Activated T-helper 9 cell treated with anti-CD3 and anti-CD28 coated beads, Interleukin-2, amount 50 U/mL, for 16 hours (primary cell): ENCODE measurements at places on chromosomes 1 and 21.

GRCh38 chr1:11156963-11157362, 32.2 kb upstream of the ANGPTL7 start:
- DNase-seq = no peak

DNA sequence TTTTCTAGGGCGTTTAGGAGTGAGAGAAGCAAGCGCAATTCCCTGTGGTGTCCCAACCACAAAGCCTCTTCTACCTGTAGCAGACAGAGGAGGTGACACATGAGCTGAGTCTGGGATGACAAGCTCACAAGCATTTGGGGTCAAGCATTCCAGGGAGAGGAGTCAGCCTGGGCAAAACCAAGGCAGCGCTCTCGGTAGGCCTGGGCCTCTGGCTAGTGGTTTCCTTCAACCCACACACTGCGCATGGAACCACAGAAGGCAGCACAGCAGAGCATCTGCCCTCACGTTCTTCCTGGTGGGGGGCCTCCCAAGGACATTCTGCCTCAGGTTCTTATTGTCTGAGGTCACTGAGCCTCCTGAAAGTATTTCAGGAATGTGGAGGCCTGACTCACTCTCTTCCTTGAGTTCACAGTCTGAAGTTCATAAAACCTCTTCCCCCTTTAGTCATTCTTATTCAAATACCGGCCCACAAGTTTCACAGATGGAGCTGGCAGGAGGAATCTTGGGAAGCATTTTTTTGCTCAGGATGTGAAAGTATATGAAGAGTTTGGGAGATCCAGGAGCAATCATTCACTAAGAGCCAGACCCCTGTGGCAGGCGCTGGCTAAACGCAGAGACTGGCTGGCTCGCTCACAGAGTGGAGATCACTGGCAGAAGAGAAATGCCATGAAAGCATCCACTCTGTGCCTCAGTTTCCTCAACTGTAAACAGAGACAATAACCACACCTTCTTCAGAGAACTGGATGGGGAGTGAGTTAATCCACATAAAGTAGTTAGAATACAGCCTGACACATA, 26.8 kb downstream of the CCN1 start:
- no peak for DNase-seq

DNA sequence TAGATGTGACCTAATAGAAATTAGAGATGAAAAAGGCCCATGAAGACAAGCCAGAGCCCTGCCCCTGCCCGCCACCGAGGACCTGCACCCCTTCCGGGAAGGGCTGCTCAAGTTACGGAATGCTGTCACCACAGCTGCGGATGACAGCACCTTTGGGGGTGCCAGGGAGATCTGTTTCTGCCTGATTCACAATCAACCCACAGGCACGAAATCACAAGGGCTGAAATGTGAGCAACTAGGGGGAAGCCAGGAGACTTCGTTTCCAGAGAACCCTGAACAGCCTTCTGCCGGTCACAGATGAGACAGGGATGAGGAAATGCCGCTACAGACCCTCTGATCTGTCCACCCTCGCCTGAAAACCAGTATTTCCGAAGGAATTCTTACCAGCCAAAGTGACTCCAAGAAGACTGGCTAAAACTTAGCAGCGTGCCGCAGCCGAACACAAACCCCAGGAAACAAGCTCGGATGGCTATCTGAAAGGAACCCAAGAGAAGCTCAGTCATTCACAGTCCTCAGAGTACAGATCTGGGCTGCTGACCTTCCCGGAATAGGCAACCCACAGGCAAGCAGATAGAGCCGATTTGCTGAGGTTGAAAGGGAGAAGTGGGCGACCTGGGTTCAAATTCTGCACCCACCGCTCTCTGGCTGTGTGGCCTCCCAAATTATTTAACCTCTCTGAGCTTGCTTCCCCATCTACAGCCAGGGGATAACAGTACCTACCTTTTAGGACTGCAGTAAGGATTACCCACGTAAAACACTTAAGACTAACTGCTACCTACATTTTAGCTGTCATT, 1.1 kb downstream of the ICMT start:
- DNase-seq = no peak

- DNase-seq = no peak
These were observed 7.7 kb upstream of the DMBX1 start for GRCh38 chr1:46481961-46482360.

- no peak for DNase-seq
These were observed 19.8 kb downstream of the TOMM20 start for GRCh38 chr1:235108876-235109275.

- no peak for DNase-seq
These were observed 13.5 kb upstream of the FOXJ3 start for GRCh38 chr1:42348498-42348897.

GRCh38 chr21:31335957-31336738, 7.9 kb downstream of the TIAM1 start:
- DNase-seq = no peak

- DNase-seq = no peak
These were observed 88.3 kb upstream of the IPO9 start for GRCh38 chr1:201740670-201741111.

DNA sequence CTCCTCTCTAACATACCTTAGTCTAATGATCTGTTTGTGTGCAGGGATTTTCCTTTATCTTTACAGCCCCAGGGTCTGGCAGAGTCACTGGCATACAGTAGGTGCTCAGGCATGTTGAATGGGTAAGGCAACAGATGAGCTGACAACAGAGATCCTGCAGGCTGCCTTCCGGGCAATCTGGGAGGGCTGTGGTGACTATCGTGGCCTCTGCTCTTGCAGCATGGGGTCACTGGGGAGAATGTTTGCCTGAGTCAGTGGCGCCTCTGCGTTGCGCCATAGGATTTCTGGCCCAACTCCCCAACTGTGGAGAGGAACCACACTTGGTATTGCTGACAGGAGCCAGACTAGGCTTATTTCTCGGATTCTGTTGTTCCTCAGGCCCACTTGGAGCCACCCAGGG, 93.8 kb downstream of the LAMC2 start:
- no peak for DNase-seq

- no peak for DNase-seq
These were observed 152.7 kb upstream of the NEGR1 start for GRCh38 chr1:72435025-72435424.

DNA sequence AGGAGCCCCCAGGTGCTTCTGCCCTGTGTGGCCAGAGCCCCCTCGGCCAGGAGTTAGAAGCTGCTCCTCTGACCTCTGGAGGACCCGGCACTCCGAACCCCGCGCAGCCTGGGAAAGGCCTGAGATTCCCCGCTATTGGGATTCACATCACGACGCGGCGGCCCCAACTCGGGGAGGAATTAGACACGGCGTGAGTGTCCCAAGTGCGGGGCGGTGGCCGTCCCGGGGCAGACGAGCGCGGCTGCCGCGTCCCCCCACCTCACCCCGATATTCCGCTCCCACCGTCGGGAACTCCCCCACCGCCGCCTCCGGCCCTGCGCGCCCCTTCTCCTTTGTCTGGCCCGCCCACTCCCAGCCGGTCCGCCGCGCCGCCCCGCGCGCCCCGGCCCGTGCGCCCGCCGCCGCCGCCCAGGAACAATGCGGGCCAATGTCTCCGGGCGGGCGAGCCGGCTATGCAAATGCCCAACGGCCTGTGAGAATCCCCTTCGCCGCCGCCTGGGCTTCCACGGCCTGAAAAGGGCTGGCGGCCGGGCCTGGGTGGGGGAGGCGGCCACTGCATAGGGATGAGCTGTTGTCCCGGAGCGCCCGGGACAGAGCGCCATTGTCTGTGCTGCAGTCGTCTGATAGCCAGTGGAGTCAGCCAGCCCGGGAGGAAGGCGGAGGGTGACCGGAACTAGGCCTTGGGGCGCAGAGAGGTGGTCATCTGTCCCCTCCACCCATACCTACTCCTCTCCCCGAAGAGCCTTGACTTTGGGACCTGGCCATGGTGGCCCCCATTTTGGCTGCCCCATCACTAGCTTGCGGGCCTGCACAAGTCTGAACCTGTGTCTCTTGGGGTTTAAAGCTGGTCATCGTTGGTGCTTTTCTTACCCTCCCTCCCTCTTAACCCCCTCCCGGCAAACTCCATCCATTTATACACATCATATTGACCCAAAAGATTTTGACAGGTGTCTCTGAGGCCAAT, 19.4 kb downstream of the RHBG start:
- no peak for DNase-seq

DNA sequence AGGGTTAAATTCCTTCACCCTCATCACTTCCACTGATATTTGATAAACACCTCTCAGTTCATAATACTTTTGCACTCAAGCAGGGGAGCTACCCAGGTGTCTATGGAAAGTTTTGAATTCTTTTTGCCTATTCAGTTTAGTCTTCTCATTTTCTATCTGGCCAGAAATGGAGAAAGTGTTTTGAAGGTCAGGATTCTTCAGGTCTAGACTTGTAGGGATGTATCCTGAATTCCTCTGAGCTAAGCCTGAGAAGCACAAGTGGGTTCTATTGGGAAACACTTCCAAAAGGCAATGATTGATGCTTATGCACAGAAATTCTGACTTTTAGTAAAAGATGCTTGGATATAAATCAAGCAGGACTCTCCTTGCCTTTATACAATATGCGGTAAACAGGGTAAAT, 217.8 kb upstream of the HOOK1 start:
- no peak for DNase-seq

GRCh38 chr1:119139857-119140176, 636 bp downstream of the WARS2 start:
- no peak for DNase-seq

GRCh38 chr1:247335882-247336281, 4.2 kb upstream of the ZNF496 start:
- DNase-seq = no peak

DNA sequence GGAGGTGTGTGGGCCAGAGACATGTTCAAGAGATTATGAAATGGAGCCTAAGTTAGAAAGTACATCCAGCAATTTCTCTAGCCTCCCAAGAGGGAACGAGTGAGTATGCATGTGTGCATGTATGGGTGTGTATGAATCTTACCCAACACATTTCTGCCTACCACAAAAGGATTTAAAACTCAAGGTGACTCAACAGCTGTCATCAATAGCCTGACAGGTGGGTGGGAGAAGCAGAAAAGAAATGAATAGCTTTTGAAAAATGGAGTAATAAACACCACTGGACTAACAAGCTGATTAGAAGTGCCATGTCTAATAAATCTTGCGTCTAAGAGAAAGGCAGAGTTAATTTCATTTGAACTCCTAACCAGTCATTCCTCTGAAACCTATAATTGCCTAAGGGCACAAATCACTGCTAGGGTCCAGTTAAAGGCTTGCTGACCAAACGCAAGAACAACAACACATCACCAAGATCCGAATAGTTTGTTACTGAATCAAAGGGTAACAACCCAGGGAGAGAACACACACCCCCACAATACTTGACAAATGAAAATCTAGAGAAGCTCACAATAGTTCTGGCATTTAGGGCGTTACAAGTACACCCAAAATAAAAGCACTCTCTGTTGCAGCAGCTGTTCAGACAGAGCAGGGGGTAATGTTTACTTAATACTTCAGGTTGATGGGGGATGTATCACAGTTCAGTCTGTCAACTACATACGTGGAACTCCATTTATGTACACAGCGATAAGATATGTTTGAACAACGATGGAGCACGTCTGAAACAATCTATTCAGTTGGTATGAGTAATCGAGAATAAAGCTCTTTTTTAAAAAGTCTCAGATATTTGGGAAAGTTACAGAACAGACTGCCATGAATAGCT, 1.4 kb downstream of the KIAA0319L start:
- no peak for DNase-seq
